Left kidney (tissue), 8 donors: ENCODE measurements at places on chromosomes 13 and 19. TPM values are rescaled to one million over a fixed set of nuclear protein-coding genes. Genes with fewer than 3 reads are reported as not detected.

Gene MADCAM1
- polyA plus RNA-seq: 1.8 TPM

GRCh38 chr13:66657165-66657881 is 572.8 kb downstream of the PCDH9 start:
- DNase-seq: no peak

Gene COG3
- 39.5 TPM for polyA plus RNA-seq

Gene CBY2
- 0.58 TPM for polyA plus RNA-seq

GRCh38 chr19:55339889-55340783 is 460 bp downstream of the KMT5C start:
- no peak for DNase-seq

- DNase-seq: peak; percentile 100
Observed at GRCh38 chr19:16185123-16185767, at the start of gene FAM32A. Gene FAM32A, plus strand, starts transcription at chr19:16185410. Its CDS starts 33 bp downstream, at chr19:16185443.

GRCh38 chr19:8697671-8698432 is 743 bp downstream of the ACTL9 start:
- DNase-seq: no peak

GRCh38 chr19:29741776-29742175 is 26.7 kb upstream of the C19orf12 start:
- DNase-seq: no peak

DNA sequence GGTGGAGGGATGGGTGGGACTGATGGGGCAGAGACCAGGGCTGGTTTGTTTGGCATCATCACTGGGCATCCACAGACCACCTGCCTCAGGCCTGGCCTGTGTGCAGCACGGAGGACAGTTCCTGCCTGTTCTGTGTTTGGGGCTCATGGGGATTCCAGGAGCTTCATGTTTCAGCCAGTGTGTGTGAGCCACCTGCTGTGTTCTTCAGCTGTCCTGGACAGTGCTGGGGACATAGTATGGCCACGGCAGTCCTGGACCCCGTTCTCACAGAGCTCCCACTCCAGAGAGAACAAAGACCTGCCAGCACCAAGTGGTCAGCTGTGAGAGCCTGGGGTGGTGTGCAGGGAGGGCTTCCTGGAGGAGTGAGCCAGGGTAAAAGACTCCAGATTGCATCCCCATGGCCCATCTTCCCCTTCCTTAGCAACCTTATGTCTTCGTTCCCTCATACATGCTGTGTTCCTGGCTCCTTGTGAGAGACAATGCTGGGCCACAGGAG is 2.0 kb upstream of the CCDC97 start:
- no peak for DNase-seq

Gene MAB21L1
- polyA plus RNA-seq: 0.07 TPM

Gene SBNO2
- 15.1 TPM for polyA plus RNA-seq

- no peak for DNase-seq
Observed at GRCh38 chr13:105773241-105773640, 762.2 kb downstream of the EFNB2 start.

DNA sequence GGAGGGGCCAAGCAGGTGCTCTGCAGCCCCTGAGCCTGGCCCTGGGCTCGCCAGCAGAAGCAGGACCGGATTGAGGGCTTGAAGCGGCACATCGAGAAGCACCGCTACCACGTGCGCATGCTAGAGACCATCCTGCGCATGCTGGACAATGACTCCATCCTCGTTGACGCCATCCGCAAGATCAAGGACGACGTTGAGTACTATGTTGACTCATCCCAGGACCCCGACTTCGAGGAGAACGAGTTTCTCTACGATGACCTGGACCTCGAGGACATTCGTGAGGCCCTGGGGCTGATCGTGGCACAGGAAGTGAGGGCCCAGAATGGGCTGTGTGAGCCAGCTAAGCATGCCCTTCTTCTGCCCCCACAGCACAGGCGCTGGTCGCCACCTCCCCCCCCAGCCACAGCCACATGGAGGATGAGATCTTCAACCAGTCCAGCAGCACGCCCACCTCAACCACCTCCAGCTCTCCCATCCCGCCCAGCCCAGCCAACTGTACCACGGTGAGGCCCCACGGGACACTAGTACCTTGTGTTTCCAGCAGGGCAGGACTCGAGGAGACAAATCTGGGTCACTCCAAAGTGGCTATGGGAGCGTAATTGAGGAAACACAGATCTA is 8.1 kb downstream of the CNOT3 start:
- no peak for DNase-seq

DNA sequence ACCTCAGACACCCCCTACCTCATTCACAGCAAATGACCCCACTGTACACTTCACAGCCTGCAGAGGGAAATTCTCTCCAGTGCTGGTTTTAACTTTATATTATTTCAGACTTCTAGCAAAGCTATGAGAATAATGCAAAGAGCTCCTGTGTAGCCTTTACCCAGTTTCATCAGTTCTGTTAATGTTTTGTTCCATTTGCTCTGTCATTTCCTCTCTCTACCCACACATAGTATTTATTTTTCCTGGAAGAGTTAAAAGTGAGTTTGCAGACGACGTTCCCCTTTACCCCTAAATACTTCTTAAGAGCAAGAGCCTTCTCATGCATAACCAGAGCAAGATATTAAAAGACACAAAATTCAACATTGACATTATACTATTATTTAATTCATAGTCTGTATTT is 49.9 kb upstream of the ADGRE1 start:
- no peak for DNase-seq

DNA sequence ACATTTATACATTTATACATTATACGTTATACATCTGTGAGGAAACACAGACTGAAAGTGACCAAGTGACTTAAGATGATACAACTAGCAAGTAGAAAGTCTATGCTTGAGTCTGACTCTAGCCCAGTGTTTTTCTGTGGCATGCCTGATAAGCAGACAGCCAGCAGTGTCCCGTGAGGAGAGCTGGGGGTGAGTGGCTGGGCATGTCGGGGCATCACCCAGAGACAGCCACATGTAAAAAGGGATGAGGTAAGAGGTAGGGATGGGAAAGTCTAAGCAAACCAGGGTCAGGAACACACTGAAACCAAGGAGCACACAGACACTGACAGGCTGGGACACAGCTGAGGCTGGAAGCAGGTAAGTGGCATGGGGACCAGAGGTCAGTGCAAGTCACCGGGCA is 333.2 kb downstream of the FOXO1 start:
- DNase-seq: no peak

Gene ZNF616
- polyA plus RNA-seq: 24.0 TPM

Gene PRR20A
- polyA plus RNA-seq: not detected

- DNase-seq: no peak
Observed at GRCh38 chr13:26025196-26025595, 26.6 kb downstream of the SHISA2 start.

DNA sequence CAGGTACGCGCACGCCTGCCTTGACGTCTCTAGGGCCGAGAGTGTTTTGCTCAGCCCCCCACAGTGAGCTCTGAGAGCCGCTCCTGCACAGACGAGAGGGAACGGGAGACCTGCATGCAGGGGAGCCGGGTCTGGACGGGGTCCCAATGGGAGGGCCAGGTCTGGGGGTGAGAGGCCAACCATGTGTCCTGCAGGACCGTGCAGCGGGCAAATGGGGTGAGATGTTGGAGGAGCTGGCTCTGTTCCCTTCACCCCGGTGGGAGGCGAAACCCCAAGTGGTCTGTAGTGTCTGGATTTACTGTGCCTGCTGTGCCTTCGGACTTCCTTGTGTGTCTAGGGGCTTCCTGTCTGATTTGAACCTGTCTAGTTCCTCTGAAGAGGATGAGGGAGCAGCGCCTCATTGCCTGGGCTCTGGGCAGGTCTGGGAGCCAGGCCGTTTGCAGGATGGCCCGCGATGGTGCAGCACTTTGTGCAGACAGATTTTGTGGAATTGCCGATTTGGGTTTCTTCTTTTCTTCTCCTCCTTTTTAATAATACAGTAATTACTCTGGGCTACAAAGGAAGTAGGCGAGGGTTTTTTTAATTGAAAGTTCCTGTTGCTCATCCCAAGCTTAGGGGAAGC is 2.1 kb downstream of the CSNK1G2 start:
- DNase-seq: no peak

DNA sequence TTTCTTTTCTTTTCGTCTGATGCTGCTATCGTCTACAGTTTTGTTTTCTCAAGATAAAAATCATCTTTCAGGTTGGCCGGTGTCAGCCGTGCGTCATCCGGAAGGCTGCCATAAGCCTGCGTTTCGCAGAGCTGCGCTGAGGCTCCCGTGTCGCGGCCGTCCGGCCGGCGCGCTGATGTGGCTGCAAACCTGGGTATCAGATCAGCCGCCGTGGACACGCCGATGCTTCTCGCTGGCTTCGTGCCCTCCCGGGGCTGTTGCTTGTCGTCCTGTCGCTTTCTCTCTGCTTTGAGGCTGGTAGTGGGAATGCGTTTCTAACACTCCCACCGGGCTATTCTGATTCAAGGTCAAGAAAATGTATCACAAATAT is 45.9 kb upstream of the TFDP1 start:
- DNase-seq: no peak

DNA sequence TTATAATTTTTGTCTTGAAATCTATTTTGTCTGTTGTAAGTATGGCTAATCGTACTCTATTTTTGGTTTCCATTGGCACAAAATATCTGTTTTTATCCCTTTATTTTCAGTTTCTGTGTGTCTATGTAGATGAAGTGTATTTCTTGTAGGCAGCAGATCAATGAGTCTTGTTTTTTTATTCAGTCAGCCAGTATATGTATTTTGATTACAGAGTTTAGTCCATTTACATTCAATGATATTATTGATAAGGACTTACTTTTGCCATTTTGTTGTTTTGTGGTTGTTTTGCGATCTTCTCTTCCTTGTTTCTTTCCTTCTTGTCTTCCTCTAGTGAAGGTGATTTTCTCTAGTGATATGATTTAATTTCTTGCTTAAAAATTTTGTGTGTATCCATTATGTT is 336.3 kb upstream of the SPRY2 start:
- no peak for DNase-seq

- no peak for DNase-seq
Observed at GRCh38 chr13:80737513-80737912, 396.6 kb upstream of the SPRY2 start.

Gene PRR20C
- polyA plus RNA-seq: not detected

DNA sequence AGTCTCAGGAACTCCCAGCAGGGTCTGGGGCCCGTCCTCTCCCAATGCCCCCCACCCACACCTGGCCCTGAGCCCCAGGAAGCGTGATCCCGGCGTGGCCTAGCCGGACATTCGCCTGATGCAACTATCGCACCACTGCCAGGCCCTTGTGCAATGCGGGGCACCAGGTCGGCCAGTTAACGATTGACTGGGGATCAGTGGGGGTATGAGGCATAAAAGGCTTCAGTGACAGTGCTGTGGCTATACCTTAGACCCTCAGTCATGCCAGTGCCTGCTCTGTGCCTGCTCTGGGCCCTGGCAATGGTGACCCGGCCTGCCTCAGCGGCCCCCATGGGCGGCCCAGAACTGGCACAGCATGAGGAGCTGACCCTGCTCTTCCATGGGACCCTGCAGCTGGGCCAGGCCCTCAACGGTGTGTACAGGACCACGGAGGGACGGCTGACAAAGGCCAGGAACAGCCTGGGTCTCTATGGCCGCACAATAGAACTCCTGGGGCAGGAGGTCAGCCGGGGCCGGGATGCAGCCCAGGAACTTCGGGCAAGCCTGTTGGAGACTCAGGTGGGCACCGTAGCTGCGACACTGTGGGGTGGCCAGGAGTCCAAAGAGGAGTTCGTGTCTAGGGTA is at the start of gene ANGPTL8:
Gene ANGPTL8, plus strand, starts transcription at position 243 of the 624 bp plus-strand sequence. Its CDS starts 19 bp downstream, at position 262.
- no peak for DNase-seq

DNA sequence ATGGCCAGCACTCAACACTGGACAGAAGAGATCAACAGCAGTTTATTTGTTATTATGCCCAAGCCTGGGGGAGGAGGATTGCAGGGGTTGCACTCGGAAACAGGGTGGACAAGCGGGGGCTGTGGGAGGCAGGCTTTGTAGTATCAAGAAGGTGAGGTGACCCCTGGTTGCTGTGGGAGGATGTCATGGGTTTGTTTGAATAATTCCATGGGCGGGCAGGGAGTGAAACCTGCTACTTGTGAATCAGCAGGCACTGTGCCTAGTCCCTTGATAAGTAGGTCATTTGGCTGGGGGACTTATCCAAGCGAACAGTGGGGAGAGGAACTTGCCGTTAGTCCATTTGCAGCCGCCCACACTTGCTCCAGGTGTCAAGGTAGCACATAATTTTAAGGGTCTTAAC is 84.4 kb upstream of the KCTD15 start:
- DNase-seq: no peak

- no peak for DNase-seq
Observed at GRCh38 chr13:33146843-33147611, 130.8 kb downstream of the KL start.

GRCh38 chr19:57239982-57240310 is 486 bp upstream of the ZNF805 start:
- DNase-seq: no peak

Gene LHB
- 0.38 TPM for polyA plus RNA-seq

GRCh38 chr19:40612831-40613689 is 11.9 kb downstream of the LTBP4 start:
- no peak for DNase-seq

Gene DMKN
- polyA plus RNA-seq: 92.0 TPM

DNA sequence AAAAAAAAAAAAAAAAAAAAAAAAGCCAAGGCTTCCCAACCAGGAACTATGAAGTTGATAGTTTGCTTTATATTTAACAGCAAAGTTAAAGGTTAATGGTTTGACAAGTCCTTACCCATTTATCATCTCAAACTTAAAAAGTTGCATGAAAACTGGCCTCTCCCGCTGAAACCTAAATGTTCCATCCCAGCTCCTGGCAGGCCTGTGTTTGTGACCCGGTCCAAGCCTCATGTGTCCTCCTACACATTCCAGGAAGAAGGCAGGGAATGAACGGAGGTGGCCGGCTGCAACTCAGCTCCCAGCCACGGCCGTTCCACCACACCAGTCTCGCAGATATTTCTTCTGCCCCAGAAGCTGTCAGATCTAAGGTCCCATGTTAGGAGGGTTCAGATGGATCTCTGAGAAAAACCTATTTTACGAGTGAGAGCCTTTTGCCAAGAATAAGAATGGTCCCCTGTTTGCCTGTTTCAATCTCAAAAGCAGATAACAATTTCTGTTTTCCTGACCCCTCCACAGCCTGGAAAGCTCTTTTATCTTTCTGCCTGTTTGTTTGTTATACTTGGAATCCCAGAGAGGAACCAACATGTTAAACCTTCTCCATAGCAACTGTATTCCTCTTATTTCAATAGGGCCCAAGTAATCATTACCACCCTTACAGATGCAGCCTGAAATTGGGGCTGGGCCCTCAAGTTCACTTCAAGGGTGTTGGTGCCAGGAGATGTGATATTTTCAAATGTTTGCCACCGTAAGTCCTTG is 56.5 kb downstream of the KCTD12 start:
- DNase-seq: peak; percentile 65

Gene ZNF285
- polyA plus RNA-seq: 12.7 TPM

DNA sequence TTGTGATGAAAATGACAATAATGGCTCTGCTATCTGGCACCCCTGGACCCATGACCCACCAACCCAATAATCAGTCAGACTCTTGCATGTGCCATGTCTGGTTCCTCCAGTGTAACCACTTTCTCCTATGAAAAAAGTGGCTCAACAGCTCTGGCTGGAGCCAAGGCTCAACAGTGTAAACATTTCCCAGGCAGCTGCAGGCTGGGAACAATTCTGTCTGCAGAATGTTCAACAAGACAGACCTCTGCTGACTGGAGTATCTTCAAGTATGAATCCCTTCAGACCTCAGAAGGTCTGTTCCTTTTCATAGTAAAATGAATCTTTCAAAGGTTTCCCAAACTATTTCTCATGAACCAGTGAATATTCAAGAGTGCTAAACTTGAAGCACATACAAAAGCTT is 410.1 kb upstream of the HTR2A start:
- no peak for DNase-seq
